Natural killer cell treated with Interleukin-12 subunit alpha and Interleukin-12 subunit beta and Interleukin-15 and Interleukin-18, amount 100 ng/mL, for 72 hours (primary cell): ENCODE measurements at places on chromosomes 1 and 21.

DNA sequence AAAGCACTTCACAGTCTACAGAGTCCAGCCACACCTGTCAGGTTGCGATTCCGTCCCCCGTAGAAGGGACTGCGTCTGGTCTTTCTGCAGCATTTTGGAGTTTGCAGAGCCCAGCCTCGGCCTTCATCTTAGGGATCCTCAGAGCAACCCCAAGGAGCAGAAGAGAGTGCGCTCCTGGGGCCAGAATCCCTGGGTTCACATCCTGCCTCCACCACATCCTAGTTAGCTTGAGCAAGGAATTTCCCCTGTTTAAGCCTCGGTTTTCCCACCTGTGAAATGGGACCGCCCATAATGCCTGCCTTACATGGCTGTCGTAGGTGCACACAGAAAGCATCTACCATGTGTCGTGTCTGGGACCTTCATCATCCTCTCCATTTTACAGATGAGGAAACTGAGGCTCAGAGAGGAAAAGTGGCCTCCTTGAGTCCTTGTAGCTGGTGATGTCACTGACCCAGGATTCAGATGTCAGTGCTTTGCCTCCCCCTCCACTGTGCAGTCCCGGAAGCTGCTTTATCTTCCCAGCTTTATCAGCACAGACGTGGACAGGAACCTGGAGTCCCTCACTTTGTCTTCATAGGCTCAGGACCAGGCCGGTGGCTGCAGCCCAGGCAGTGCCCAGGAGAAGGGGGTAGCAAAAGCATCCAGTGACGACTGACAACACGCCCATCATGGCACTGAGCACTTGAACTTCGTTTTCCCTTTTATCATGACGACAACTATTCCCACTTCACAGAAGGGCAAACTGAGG is 438.5 kb downstream of the MATN1 start:
- DNase-seq = no peak

DNA sequence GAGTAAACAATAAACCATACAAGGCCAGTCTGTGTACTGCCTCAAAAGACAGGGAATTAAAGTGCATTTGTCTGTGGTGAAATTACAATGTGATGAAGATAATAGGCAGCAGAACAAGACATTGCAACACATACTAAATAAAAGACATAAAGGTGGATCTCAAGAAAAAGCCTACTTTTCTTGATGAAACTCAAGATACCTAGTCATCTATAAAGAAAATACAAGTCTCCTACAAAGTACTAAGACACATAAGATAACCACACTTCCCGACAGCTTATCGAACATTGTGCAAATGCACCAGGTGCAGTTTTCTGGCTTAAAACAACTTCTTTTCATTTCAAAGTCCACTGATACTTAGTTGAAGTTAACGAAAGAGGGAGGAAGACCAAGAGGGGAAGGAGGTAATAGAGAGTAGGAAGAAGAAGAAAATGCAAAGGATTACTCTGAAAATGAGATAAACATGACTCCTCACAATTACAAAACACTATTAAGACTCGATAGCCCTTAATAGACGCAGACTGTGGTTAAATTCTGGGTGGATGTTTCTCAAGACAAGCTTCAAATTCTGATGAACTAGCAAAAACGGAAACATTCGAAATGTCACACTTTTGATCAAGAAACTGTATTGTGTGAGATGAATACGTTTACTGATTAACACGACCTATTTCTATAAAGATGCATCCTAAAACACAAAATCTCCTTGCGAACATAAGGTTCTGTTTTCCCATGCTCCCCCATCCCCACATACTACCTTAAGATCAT is 2.0 kb downstream of the HNRNPR start:
- DNase-seq = no peak

DNA sequence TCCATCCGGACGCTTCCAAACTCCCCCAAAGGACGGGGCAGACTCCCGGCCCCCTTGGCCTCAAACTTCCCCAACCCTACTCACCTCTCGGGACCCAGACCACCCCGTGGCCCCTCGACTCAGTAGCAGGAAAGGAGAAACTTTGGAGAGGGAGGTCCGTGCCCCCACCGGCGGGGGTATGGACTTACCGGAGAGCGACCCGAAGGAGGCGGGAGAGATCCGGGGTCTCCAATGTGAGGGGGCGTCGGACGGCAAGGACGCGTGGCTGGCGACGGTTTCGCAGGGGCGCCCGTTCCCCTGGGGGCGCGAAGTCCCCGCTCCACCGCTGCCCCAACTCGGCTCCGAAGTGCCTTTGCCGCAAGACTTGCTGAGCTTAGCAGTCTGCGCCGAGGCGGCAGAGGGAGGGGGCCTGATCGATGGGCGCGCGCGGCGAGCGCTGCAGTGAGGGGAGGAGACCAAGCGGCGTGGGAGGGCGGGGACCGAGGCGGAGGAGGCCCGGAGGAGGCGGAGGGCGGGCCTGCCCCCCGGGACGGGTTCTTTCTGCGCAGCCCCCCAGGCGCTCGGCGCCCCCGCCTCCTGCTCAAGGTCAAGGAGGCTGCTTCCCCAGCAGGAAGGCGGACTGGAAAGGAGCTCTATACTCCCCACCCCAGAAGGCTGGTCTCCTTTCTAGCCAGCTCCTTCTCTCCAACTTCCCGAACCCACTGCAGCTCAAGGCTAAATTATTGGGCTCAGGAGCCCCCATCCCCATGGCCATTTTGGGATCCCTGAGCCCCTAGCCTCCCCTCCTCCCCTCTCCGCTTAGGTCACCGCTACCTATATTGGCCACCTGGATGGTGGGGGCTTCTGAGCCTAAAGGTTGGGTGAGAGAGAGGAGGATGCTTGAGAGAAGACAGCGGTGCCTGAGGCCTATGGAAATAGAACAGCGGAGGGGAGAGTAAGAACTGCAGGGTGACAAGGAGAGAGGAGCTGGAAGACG is at the start of gene SYT2:
Gene SYT2, minus strand, starts transcription at position 385 of the 976 bp plus-strand sequence. CDS start 104,682 bp downstream, outside the sequence.
- no peak for DNase-seq

GRCh38 chr1:217674028-217674729 is 43.0 kb downstream of the SPATA17 start:
- DNase-seq = no peak

DNA sequence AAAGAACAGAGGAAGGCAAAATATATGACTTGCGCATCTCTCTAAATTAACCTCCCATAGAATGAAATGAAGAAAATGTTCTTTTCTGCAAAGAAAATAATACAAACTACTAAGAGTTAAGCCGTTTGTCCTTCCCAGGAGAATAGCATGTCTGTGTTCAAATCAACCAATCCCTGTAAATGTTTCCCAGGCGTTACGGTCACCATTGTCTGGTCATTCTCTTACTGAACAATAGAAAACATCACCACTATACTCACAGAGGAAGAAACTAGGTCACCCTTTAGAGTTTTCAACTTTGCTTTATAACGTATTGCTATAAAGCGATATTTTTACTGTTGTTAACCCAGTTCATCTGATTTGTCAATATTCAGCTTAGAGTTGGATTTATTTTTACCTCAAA is 34.1 kb downstream of the COL11A1 start:
- no peak for DNase-seq

DNA sequence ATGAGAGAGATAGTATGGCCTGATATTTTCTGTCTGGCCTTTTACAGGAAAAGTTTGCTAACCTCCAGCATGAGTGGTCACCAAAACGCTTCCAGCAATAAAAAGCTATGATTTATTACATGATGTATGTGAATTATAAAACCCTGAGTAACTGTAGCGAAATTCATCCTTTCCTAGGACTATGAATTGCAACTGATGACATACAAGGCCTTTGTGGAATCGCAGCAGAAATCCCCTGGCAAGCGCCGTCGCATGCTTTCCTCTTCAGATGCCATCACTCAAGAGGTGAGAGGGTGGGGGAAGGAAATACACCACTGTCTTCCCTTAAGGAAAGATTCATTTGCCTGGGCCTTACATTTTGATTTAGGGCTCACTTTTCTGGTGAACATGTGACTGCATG is 117.9 kb downstream of the MACF1 start:
- no peak for DNase-seq

DNA sequence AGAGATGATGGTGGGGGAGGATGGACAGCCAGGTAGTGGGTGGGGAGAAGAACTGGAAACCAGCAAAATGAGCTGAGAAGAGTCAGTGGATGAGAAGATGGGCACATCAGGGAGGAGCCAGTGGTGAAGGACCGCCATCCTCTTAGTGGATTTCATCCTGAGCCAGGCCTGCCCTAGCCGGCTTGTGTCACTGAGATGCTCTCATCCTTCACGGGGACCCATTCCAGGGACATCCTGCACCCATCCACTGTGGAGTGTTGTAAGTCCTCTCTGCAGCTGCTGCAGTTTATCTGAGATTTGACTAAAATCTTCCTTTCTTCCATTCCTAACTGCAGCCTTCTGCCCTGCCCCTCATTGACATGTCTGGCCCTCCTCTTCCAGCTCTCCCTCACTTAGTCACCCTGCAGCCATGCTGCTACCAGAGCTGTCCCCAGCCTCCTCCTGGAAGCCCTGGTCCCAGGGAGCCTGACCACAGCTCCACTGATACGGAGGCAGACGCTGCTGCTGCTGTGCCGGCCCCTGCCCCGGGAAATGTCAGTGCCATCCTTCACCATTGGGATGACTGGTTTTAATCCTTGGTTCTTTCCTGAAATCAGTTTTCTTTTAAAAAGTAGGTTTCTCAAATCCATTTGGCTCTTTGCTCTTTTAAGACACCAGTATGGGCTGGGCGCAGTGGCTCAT is 33.2 kb downstream of the STUM start:
- no peak for DNase-seq

DNA sequence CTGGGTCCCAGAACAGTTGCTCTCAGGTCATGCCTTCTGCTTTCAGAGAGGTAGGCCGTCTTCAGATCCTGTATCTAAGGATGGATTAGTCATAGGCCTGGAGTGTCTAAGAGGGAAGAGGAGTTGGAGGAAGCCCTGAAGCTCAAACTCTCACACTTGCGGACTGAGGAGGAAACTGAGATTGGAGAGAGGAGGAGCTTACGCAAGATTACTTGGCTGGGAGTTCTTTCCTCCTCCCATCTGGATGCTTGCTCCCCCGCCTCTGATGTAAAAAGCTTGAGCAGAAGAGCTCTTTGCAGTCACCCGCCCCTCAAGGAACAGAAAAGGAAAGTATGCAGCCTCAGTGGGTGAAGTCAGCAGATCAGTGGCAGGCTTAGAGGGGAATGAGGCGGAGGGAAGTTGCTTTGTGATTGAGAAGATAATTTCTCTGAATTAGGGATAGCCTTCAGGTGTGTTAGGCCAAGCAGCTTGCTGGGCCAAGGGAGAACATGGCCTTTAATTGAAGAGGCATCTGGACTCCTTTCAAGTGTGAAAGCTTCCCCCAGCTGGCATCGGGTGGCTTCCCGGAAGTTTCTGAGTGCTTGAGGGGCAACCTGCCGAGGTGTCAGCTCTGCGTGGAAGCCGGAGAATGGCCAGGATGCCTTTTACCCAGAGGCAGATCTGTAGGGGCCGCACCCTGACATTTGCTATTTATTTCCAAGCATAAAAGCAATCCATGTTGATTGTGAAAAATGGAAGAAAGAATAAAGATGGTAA is 6.6 kb downstream of the ADORA1 start:
- DNase-seq = no peak

DNA sequence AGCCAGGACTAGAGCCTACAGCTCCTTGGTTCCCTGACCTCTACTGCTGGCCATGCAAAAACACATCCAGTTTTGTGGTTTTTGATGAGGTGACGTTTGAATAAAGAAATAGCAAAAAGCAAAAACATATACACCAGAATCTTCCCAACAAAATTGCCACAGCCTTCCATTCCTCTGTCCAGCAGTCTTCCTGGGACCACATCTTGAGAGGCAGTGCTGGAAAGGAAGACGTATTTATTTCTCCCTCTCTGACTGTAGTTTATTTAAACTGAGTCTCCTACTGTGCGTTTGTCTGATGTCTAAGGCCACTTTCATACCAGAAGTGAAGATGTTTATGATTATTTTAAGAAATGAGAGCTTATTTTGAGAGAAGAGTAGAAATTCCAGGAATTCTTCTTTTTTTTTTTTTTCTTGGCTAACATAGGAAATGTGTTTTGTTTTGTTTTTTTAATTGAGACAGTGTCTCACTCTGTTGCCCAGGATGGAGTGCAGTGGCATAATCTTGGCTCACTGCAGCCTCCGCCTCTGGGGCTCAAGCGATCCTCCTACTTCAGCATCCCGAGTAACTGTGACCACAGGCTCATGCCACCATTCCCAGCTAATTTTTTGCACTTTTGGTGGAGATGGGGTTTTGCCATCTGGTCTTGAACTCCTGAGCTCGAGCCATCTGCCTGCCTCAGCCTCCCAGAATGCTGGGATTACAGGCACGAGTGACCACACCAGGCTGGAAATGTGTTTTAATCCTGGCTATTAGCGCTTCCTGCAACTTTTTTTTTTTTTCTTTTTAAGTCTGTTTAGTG is 118.5 kb downstream of the ITSN1 start:
- DNase-seq = no peak

GRCh38 chr1:107626073-107626796 is 338.7 kb downstream of the VAV3 start:
- no peak for DNase-seq

- DNase-seq = no peak
Measured at GRCh38 chr21:38478782-38479181, 19.5 kb downstream of the ERG start.

DNA sequence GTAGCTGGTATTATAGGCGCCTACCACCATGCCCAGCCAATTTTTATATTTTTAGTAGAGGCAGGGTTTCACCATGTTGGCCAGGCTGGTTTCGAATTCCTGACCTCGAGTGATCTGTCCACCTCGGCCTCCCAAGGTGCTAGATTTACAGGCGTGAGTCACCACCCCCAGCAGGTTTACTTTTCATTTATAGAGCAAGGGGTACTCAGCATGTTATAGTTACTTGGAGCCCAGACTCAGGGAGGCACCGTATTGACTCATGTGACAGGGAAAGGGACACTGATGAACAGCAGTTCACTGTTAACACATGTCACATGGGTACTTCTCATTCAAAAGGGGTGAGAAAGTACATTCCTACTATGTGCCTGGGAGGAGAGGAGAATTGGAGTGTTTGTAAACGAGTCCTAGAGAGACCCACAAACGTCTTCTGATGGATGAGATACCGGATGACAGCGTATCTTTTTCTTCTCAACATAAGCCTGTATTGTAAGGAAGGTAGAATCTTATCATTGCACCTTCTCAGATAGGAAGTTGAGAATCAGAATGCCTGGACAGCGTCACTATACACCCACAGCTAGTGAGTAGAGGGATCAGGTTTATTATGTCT is 510.0 kb downstream of the USP25 start:
- no peak for DNase-seq

GRCh38 chr1:7135493-7135892 is 350.2 kb downstream of the CAMTA1 start:
- no peak for DNase-seq
